ENCODE measurements at places on chromosomes 2 and 18. TPM values are rescaled to one million over a fixed set of nuclear protein-coding genes. Genes with fewer than 3 reads are reported as not detected.

DNA sequence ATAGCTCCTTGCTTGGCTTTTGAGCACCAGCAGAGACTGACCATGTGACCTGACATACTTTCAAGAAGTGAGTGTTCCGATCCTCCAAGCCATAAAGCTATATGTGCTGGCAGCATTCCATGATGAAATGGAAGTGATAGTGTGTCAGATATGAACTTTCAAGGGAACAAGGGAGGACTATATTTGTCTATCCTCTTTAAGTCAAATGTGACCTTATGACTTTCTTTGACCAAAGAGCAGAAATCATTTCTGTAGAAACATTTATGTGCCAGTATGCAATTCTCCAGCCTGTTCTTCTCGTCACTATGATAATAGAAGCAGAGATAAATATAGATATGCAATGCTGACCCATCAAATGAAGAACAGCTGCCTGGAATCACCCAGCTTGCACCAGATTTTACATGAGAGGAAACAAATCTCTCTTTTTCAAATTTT is 14.4 kb downstream of the HYCC2 start:
- no peak for DNase-seq

DNA sequence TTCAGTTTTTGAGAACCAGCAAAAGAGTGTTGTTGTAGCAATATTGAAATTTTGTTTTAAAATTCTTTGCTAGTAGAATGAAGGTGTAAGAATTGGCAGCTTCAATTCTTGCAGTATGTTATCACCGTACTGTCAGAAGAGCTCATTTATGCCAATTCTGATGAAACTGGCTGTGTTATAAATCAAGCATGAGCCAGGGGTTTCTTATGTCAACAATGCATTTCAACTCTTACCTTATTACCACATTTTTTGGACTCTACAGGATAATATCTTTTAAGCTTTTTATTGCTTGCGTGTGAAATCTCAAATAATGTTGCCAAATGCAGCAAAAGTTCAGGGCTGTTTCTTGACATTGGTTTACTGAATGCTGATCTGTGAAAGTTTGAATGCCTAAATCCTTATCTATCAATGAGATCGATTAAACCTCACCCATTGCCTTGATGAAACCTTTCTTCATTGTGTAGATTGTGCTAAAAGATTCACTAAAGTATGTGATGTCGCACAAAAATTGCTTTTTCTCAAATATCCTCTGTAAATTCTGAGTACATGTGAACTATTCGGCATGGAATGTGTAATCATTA is 1389.3 kb upstream of the ZEB2 start:
- DNase-seq: no peak

GRCh38 chr2:23600346-23600745 is 215.4 kb downstream of the KLHL29 start:
- no peak for DNase-seq

ST8SIA5 gene
- not detected for total RNA-seq

GRCh38 chr2:72992734-72993102 is 75.4 kb downstream of the EMX1 start:
- DNase-seq: no peak

DNA sequence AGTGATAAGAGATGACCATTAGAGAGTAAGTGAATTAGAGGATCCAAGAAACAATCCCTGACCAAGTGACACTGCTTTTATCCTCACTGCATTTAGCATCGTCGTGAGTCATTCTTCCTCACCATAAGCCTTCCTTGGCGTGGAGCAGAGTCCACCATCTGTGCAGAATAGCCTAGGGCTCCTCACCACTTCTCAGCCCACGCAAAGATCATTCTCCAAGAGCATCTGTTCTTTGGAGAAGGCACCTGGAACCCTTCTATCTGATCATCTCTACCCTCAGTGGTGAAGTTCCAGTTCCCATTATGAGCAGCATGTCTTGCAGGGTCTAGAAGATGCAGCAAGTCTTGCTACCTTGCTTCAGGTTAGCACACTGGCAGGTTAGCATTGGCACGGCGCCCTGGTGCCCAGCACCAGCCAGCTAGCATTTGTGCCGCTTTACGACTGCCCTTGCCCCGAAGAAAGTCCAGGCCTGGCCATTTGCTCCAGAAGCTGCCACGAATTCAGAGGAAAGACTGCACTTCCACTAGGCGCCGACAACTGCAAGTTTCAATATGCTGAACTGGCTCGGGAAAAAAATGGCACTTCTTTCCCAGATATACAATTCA is 225.8 kb downstream of the TTC32 start:
- DNase-seq: no peak

GRCh38 chr2:227415538-227416424 is 28.0 kb upstream of the SCYGR1 start:
- DNase-seq: no peak

GRCh38 chr2:54471221-54471711 is 15.1 kb downstream of the SPTBN1 start:
- DNase-seq: no peak

DNA sequence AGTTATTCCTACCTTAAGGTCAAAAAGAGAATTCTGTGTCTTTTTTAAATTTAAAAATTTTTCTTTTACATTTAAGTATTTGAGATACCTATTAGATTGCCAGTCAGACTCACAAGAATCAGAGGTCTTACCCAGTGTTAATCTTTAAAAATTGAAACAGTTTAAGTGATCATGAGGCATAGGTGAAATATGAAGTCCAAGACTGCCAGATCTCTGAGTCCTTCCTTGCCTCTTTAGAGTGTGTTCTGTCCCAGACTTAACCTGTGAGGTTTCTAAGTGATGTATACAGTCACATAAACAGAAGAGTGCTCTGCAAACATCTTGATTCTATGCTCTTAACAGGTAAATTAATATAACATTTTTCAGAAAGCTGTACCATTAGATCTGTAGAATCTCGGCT is 40.6 kb downstream of the ACTR3 start:
- DNase-seq: no peak

KIAA1328 gene
- 7.4 TPM for total RNA-seq

RBKS gene
- total RNA-seq: 6.4 TPM

DNA sequence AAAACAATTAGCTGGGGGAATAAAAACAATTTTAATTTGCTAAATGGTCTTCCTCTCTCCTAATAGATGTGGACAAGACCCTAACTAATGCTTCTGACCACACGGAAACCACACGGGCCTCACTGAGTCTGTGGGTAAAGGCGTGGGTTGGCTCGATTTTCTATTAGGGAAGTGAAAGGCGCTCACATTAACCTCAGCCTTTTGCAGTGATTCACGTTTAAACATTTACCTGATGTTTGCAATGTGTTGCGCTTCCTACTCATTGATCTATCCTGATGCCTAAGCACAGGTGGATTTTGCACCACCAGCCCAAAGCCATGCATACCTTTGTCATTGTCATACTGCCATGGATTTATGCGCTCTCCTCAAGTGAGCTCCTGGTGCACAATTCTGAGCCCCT is 35.6 kb upstream of the NRP2 start:
- no peak for DNase-seq

DNA sequence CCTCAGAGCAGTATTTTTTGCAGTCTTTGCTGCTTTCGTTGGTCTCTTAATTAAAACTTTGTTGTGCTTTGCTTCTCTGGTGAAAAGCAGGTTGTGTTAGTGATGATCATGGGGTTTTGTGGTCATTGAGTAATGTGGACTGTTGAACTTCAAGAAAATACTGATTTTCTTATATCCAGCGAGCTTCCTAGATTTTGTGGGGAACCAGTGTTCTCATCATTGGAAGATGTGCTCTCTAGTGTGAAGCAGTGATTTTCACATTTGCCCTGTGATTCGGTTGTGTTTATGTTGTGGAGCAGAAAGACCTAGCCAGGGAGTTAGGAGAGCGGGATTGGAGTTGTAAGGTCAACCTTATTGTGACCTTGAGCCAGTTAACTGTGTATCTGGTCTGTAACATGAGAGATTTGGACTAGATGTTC is 12.4 kb downstream of the ASAP2 start:
- no peak for DNase-seq

DNA sequence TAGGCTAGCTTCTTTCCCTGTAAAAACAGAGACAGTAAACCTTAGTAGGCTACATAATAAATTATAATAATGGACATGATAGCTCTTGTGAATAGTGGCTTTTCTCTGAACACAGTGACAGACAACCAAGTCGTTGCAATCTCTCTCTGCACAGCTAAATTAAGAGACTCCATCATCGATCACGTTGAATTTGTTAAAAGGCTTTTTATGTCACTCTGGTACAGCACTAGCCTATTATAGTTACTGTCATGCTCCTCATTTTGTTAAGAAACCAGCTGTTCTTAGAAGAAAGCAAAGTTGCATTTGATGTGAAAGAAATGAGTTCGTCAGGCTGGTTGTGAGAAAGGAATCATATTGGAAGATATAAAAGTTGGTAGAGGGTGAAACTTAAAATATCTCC is 50.3 kb upstream of the ARHGAP28 start:
- DNase-seq: no peak

DNA sequence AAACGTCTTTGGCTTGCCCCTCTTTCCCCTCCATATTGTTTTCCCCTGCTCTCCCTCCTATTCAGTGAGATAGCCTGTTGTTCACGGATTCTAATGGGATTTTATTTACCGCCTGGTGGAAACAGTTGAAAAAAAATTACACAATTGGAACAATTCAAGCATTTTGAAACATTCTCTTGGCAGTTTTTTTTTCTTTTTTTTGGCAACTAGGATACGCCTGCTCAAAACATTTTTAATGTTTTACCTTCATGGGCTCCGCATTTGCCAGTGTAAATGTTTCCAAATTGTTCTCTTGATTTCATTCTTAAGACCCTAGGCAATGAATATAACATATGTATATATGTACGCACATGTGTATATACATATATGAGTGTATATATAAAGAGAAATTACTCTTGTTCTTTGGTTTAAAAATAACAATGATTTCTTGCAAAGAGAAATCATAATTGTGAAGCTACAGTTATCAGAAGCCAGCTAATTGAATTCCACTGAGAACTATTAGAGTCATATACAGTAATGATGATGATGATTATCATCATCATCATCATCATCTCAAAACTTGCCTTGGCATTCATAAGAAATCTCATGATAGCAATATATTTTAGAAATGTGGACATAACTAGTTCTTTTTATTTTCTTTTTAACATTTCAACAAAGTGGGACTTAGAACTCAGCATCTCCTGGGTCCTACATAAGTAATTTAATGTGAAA is 146.7 kb downstream of the LTBP1 start:
- no peak for DNase-seq

FAM124B gene
- 0.58 TPM for total RNA-seq

GRCh38 chr2:199556527-199557285 is 99.0 kb upstream of the SATB2 start:
- DNase-seq: no peak

Measured in activated CD4-positive, alpha-beta T cell treated with anti-CD3 and anti-CD28 coated beads for 36 hours (primary cell).